ENCODE measurements at places on chromosomes 7 and 10.

DNA sequence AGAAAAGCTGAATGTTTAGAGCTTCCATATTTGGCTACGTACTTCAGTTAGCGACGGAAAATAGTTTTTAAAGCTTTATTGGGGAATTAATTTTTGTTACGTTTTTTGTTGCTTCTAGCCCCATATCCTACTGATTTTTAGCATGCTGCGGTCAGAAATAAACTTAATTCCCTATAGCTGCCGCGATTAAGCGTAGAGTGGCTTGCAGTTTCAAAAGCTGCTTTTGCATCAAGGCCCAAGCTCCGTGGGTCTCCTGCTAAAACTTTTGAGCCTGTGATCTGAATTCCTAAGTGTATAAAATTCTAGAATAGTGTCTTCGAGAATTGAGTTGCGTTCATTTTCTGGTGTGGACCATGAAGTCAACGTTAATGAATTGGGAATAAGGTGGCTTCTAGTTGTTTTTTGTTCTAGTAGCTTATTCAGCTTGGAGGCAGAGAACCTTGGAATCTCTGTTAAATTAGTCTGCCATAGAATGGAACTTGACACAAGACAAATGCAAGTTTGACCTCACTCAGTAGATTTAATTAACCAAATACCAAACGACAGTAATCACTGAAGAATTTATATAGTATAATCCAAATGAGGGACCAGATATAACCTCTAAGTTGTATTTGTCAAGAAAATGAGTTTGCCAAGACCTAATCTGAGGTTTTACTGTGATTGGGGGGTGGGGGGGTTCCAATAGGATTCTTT lies 977 bp downstream of the CALU start:
- peak; percentile 4 for DNase-seq

DNA sequence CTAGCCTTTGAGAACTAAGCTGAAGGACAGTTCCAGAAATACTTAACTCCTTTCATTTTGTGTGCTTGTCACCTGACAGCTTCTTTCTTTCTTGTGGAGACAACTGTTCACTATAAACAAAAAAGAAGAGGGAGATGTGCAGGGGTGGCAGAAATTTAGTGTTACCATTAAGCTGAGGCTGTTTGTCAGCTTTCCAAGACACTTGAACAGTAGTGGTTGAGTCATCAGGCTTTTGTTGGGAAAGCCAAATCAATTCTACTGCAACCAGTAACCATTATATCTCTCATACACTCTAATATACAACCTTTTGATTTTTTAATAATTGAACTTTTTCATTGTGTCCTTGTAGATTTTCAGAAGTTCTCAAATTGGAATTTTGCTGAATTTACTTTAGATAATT lies 75.3 kb downstream of the POLL start:
- DNase-seq: no peak

GRCh38 chr7:414681-415560 lies 104.7 kb downstream of the PDGFA start:
- DNase-seq: no peak

DNA sequence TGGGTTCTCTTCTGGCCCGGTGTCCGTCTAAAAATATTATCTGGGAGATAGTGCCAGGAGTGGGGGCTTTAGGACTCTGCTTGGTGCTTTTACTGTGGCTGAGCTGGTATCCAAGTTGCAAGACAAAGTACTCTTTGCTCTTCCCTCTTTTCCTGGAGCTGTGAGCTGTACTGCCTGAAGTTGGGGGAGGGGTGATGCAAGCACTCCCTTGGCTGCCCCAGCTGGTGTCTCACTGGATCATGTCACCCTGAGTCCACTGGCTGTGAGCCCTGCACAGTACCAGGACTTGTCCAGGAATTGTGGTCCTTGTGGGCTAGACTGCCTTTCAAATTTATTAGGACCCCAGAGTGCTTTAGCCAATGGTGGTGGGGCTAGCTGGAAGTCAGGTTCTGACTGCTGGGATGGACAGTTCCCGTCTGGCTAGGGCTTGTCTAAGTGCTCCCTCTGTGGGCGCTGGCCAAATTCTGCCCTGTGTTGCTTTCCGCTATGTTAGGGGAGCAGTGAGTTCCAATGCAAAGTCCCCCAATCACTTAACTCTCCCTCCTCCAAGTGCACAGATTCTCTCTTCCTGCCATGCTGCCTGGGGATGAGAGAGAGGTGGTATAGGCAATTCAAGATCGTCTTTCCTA lies 13.1 kb downstream of the CC2D2B start:
- no peak for DNase-seq

DNA sequence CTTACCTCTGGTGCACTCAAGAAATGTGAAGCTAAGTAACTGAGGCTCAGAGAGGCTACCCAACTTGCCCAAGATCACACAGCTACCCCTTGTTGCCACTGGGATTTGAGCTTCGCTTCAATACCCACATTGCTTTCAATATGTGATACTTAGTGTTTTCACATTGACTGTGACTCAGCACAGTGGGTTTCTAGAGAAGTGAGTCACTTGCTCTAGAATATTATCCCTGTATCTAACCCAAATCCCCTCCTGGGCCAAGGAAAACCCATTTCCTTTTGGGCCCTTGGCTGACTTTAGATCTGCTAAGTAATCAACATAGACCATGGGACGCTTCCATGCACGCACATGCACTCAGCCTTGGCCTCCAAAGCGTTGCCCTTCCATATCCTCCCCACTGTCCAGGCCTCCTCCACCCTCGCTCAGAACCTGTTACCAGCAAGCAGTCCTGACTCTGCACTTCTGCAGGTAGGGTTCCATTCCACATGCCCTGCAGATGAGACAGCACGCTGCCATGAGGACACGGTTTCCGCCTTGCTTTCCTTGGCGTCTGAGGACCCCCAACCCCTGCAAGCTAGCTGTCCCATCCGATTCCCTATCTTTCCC lies 87.7 kb upstream of the CHST15 start:
- DNase-seq: no peak
